GM20000 (cell line): ENCODE measurements at places on chromosomes 2 and 18.
A peak's percentile ranks its signal among the peaks of the same experiment; 100 is the strongest.

GRCh38 chr18:23487738-23488570 lies 15.4 kb upstream of the RMC1 start:
- peak; percentile 34 for DNase-seq

GRCh38 chr2:54838585-54839035 lies 115.1 kb downstream of the EML6 start:
- peak; percentile 63 for DNase-seq

- DNase-seq, result no peak
Observed at GRCh38 chr2:42969231-42970150, 177.1 kb upstream of the HAAO start.

- DNase-seq, result no peak
Observed at GRCh38 chr18:39772155-39772919, 2182.7 kb upstream of the PIK3C3 start.

DNA sequence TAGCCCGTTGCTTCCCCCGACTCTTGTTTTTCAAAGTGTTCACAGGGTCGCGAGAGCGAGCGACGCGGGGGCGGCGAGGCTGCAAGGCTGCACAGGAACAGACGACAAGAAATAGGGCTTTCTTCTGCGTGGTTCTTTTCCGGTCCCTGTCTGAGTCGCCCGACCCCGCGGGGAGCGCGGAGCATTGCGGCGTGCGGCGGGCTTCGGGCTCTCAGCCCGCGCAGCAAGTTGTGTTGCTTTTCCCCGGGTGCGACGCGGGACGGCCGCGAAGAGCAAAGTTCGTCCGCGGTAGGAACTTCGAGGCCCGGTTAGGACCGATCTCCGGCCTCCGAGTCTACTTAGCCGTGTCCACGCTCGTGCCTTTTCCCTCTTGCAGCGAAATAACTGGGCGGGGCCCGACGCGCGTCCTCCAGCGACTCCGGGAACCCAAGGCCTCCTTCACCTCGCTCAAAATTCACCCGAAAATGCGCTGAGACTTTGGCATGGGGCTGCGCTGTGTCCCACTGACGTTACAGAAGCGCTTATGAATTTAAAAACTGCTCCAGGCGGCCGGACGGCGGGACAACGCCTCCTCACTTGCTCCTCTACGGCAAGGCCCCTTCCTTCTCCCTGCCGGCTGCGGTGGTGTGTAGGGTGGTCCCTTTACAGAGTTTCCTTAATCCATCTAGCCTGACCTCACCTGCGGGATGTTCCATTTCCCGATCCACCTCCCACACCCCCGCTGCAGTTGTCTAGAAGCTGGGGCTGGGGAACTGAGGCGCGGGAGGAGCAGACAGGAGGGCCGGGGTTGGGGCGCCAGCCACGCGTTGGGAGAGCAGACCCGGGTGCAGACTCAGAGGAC lies 1.5 kb upstream of the BCL2L11 start:
- DNase-seq, result peak; percentile 30

DNA sequence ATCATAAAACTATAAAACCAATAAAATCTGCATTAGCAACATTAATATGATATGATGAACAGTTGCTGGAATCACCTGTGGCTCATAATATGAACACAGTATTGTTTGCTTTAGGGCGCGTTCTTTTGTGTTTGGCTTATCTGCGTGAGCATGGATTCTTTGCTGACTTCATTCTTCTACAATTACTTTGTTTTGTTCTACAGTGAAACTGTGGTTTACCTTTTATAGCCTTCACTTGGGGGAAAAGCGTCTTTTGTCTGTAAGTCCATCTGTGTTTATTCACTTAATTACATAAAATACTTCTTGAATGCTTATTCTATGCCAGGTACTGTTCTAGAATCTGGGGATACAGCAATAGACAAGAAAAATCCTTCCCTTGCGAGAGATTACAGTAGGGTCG lies 74.0 kb upstream of the SEC11C start:
- DNase-seq, result no peak

DNA sequence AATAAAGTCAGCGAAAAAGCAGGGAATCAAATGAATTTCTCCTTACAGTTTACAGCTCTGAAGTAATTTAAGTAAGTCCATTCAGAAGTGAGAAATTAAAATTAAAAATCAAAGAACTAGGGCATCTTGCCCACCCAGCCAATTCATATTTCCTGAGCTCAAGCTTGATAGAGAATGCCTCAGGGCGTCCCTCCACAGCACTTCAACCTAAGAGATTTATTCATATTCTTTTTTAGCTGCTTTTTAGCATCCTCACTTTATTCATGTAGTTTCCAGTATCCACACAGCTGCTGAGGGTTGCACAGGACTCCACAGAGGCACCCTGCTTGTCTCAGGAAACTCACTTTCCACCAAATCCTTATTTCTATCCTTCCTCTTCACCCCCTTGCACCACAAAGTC lies 900.3 kb downstream of the BCL11A start:
- DNase-seq, result no peak
